Karpas-422 (cell line): ENCODE measurements at places on chromosomes 5 and 9. TPM values are rescaled to one million over a fixed set of nuclear protein-coding genes. Genes with fewer than 3 reads are reported as not detected.

- DNase-seq = no peak
Measured at GRCh38 chr5:59089767-59090166, 506.9 kb downstream of the RAB3C start.

DNA sequence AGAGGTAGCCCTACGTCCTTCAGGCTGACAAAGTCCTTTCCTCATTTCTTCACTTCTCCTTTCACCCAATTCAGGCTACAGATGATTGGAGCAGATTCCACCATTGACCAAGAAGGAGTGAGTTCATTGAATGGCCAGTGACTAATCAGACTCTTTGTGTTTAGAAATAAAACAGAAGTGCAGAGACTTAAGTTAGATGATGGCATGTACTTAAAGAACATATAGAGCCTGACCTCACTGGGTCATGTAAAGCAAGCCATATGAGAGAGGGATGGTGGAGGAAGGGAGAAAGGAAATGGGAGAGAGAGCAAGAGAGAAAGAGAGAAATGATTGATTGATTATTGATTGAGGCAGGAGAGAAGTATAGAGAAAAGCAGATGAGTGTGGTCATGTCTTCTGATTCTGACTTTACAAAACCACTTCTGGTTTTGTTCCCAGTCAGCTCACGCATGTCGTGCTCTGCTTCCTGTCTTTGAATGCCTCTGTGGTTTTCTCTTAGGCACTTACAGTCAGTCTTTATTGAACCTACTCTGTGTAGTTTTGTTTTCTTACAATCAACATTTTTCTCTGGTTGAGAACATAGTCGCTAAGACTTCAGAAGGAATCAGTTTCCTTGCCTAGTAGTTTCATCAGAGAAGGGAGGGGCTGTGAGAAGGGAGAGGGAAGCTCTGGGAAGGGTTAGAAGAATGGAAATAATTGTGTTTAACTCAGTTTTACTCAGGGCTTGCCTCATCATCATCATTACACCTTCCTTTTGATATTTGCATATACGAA, 149.2 kb upstream of the KLF9 start:
- DNase-seq = no peak

C5 gene
- 6.2 and 10.2 TPM in 2 replicates for total RNA-seq

TMEM38B gene
- 134 and 164 TPM in 2 replicates for total RNA-seq

RMI1 gene
- 5.3 and 14.9 TPM in 2 replicates for total RNA-seq

CCNI2 gene
- 0.15 TPM in 1 of 2 replicates, not detected in the other for total RNA-seq
